Brain pericyte (primary cell): ENCODE measurements at places on chromosomes 3 and 15.

DNA sequence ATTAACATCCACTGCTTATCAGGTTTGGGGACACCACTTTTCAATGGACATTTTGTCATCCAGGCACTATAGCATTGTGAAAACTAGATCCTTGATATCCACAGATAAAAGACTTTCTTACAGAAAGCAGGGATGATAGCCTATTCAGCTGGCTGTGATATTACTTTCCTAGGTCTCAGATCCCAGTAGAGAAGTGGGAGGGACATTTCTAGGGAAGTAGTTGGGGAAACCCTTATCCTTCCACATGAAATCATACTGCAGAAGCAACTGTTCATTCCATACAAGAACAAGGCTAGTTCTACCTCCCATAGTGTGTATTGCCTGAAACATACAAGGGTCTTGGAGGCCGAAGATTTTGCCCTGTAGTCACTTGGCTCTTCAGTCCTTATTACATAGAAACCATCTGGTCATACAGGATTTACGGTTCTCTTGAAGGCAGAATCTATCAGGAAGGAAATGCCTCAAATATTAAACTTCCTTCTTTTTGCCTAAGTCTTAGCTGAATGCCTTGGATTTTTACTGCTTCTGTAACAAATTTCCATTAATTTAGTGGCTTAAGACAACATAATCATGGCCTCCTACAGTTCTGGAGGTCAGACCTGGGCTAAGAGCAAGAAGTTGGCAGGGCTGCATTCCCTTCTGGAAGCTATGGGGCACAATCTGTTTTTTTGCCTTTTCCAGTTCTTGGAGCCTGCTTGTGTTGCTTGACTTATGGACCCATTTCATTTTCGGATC, 119.4 kb downstream of the ECT2 start:
- no peak for DNase-seq

GRCh38 chr3:151216641-151217607, 13.9 kb upstream of the GPR171 start:
- no peak for DNase-seq

GRCh38 chr3:121654493-121655385, 6.0 kb downstream of the HCLS1 start:
- DNase-seq: no peak

GRCh38 chr15:70159713-70160009, 61.9 kb upstream of the TLE3 start:
- no peak for DNase-seq

GRCh38 chr3:46848271-46849044, 14.8 kb downstream of the MYL3 start:
- DNase-seq: no peak

DNA sequence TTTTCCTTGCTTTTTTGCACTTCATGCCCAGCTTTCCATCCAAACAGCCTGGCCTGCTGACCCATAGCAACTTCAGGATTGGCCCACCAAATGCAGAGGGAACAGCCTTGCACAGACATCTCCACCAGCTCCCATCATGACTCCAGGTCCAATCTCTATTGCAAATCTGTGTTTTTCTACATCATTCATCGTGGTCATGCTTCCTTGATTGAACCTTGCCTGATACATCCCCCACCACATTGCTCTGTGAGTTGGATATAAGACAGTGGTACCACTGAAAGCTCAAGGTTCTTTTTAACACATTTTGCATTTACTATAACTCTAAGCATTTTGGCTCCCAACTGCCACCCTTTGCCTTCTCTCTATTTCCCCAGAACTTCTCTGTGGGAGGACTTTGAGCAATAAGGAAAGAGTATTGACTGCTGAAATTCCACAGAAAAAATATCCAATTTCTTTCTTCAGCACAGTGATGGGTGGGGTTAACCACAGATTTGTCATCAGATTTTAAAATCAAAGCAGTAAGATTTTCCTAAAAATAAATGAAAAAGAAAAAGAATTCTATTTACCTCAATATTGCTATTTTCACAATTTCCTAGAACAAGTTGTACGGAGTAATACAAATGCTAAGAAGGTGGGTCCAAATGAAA, 114.6 kb upstream of the GALNT15 start:
- DNase-seq: no peak

- DNase-seq: no peak
Measured at GRCh38 chr3:146517684-146518435, 26.5 kb downstream of the PLSCR1 start.

DNA sequence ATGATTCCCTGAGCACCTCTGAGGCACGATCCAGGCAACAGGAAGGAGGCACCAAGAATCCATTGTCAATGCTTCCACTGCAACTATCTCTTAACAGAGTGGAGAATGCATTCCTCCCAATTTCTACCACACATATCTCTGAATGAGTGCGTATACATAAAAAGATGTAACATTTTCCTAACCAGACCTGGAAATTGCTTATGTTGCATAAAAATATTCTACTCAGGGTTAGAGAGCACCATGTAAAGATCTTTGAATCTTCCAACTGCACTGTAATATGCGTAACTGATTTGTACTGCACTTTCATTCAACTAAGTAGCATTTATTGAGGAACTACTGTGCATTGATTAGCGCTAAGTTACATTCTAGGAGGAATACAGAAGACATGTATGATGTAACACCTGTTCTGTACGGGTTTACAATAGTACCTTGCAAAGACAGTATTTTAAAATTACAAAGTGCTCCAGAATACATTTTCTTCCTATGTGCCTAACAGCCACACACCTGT, 237.8 kb downstream of the EBLN2 start:
- no peak for DNase-seq

- no peak for DNase-seq
Measured at GRCh38 chr15:71649894-71650293, 160.5 kb upstream of the NR2E3 start.

GRCh38 chr3:123634149-123635051, 49.5 kb upstream of the HACD2 start:
- DNase-seq: no peak

DNA sequence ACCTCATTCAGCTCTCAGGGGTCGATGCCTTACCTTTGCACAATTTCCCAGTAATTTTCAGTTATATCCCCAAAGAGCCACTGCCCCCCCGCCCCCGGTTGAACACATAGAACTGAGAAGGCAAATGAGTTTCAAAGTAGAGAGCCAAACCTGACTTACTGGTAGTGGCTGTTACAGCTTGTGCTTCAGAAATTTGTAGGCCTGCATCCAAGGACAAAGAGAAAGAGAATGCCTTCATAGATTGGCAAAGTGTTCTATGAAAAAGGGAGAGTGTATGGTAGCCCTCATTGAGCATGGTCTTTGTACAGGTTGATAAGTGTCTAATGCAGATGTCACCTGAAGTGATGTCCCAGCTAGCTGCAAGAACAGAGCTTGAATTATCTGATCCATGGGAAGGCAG, 13.9 kb downstream of the SEMA6D start:
- DNase-seq: no peak

GRCh38 chr3:9347887-9348286, 15.0 kb upstream of the THUMPD3 start:
- DNase-seq: no peak

DNA sequence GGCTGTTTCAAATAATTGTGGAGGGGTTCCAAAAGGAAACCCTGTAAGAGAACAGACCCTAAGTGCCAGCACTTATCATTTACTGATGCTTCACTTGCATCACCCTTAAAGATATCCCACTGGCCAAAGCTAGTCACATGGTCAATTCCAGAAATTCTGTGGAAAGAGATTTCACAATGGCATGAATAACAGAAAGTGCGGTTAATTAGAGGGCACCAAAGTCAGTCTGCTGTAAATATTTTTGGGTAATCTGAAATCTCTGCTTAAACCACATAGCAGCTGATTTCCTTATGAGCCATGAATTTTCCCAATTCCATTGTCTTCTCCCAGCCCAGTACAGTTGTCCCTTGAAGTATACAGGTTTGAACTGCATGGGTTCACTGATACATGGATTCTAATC, 346.1 kb downstream of the SI start:
- no peak for DNase-seq

DNA sequence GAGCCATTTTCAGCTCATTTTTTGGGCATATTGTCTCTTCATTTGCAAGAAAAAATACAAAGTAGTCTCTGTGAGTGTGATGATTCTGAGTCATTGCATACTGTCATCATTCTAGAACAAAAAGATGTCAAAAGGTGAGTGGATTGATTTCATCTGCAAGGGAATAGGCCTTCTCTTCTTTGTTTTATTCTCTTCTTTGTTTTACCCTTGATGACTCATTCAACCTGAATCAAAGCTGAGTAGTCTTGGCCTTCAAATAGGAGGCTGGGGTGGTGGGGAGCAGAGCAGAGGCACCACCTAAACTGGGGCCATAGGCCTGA, 25.4 kb downstream of the CYP19A1 start:
- DNase-seq: no peak

DNA sequence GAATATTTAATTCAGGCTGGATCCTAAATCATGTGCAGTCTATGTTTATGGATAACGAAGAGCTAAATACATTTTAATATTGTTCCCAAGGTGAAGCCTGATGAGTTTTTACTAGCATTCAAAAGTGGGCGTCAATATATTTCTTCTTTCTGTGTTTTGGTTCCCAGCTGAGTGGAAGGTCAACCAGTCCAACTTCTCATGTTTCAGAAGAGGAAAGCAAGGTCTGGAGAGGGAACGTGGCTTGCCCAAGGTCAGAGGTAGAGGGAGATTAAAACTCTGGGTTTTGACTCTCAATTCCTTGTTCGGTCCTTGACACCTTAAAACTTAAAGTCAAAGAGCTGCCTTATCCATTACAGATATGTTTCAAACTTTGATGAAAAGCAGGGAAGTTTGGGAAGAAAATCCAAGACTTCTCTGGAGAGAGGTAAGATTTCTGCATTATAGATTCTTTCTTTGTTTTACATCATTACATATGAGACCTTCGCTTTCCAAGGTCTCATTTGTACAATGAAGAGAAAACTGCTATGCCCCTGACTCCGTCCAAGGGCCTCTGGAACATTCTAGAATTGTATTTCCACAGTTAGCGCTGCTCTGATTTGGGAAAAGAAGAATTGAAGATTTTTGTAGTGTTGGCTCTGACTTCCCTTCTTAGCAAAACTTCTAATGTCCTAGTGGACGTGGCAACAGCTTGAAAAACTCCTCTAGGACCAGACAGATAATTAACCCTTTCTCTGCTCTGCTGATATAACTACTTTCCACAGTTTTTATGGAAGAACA, 57.7 kb upstream of the HES1 start:
- no peak for DNase-seq

- no peak for DNase-seq
Measured at GRCh38 chr15:91696981-91697380, 156.5 kb upstream of the SLCO3A1 start.

DNA sequence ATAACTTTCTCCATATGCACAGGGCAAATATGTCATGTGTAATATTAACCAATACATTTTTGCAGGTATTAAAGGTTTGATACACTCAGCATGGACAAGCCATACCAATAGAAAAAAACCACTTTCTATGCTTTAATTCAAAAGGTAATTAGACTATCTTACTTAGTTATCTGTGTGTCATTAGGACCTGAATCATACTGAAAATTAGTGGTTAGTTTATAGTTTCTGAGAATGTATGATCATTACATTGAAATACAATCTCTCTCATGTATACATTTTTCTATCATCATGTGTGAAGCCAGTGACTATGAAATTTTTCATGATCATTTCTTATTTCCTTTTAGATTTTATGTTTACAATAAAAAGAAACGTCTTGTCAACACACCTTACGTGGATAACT, 16.3 kb downstream of the RPS27L start:
- no peak for DNase-seq

DNA sequence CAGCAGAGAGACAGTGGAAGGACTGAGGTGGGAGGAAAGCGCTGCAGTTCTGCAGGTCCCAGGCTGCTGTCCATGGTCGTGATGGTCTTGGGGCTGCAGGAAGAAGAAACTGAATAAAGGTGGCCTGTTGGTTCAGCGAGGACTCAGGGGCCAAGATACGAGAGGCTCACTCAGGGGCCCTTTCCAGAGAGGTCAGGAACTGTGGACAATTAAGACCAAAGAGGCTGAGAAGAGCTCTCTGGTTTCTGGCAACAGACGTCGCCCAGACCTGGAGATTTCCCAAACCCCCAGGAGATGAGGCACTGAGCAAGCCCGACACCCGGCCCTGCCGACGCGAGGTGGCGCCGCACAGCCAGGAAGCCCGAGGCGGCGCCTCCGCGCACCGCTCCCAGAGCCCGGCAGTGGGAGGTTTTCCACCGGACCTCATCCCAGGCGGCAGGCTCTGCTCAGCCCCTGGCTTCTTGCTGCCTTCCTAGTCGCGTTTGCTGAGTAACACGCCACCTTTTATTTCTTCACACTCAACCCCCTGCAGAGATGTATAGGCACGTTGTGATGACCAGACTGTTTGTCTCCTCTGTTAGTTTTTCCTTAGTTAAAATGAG, 56.4 kb upstream of the ARRDC4 start:
- no peak for DNase-seq

DNA sequence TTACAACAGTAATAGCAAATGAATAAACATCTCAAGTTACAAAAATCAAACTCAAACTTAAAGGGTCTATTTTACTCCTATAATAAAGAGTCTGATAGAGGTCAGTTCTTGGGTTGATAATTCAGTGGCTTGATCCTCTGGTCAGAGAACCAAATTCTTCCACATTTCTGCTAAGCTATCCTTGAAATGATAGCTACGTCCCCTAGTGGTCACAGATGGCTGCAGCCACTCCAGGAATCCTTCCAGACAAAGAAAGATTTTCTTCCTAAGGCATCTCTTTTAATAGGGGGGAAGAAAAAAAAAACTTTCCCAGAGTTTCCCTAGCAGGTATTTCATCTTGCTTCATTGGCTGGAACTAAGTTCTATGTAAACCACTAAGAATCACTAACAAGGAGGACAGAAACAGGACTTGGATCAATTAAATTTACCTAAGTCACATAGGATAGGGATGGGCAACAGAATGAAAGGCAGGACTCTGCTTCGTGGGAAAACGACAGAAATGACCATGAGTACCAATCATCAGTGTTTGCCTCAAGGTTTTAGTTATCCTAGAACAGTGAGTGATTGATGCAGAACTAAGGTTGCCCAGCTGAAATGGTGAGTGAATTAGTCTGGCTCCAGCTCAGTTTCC, 160.7 kb downstream of the STAC start:
- DNase-seq: no peak

DNA sequence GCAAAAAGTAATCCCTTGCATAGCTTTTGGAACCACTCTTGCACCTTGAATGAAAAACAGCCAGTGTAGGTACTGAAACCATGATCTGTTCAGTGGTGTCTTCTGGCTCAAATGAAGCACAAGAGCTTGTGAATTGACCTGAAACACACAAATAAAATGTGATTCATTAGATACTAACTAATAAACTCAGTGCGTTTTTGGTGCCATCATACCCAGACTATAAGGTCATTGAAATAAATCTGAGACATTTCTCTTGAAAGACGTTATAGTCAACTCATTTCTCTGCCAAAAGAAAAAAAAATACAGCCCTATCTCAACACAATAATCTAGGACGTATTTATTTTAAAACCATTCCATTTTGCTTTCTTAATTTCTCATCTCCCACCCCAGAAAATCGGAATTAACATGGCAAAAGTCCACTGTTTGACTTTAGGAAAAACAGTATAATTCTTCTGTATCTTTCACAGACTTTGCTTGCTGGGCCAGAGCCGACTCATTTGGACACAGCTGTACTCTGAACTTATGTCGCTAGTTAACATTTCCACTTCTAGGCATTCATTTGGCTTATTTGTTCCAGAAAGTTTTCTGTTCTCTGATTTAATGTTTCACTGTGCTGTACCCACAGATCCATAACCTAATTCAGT, 284.9 kb upstream of the TBL1XR1 start:
- DNase-seq: no peak

- DNase-seq: no peak
Measured at GRCh38 chr15:56249092-56249491, 5.4 kb upstream of the RFX7 start.
